Stimulated activated CD4-positive, alpha-beta T cell treated with anti-CD3 and anti-CD28 coated beads, TNF-alpha, amount 100 ng/mL, for 24 hours (primary cell): ENCODE measurements at places on chromosomes 3 and 15.

GRCh38 chr15:47300596-47300995 lies 416.7 kb upstream of the SEMA6D start:
- DNase-seq: no peak

GRCh38 chr3:110178965-110179364 lies 841.6 kb upstream of the DPPA4 start:
- DNase-seq: no peak

DNA sequence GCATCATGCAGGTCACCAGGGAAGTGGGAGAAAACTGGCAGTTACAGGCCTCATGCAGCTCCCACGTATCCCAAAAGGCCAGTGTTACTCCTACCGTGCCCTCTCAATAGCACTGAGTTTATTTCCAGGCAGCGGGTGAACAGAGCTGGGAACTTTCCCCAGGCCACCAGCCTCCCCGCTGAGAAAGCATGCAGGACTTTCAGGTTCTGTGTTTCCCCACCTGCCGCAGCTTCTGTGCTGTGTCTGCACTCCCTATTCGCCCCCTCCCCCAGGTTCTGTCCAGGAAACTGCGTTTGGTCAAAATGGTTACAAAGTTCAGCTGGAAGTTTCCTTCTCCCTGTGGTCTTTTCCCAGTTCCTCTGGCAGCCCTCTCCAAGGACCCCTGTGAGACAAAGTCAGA lies 21.4 kb downstream of the NEK11 start:
- no peak for DNase-seq

DNA sequence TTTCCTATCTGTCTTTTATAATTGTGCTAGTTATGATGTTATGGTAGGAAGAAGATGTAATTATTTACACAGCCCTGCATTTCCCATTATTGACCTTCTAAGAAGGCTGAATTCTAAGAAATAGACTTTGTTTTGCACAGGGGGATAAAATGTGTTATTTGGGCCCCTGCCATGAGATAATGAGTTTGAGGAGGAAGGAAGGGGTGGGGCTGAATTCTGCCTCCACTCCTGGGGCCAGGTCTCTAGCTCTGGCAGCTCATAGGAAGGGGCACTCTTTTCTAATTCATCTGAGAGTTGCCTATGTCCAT lies 69.2 kb upstream of the GOLGA8B start:
- no peak for DNase-seq

- no peak for DNase-seq
Measured at GRCh38 chr3:47291158-47291753, 8.5 kb downstream of the KLHL18 start.

- DNase-seq: no peak
Measured at GRCh38 chr15:36887214-36887961, 213.0 kb downstream of the MEIS2 start.

GRCh38 chr15:64048781-64049460 lies 2.6 kb upstream of the DAPK2 start:
- DNase-seq: no peak

DNA sequence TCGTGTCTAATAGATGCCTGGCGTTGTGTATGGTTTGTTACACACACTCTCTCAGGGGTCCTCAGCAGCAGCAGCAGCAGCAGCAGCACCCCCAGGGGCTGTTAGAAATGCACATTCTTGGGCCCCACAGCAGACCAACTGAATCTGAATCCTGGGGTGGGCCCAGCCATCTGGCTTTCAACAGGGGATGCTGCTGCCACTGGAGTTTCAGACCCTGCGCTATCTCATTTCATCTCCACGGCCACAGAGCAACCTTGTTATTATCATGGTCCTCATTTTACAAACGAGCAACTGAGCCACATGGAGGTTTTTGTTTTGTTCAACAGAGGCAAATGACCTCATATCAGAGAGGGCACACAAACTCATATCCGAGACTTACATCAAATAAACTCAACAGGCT lies 47.7 kb downstream of the MGLL start:
- DNase-seq: no peak

DNA sequence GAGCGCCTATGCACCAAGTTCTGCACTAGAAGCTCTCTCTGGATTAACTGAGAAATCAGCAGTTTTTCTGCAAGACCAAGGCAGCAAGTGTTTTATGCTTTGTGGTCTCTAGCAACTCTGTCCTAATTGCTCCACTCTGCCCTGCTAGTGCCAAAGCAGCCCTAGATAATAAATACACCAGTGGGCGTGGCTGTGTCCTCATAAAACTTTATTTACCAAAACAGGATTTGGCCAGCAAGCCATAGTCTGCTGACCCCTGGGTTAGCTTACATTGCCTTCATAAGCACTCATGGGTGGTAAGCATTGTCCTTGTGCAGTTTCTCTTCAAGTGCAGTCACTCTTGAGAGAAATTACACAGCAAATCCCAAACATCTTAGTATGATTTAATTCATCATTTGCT lies 30.7 kb upstream of the SLC24A5 start:
- DNase-seq: no peak

- no peak for DNase-seq
Measured at GRCh38 chr3:47464588-47464987, 11.2 kb downstream of the SCAP start.

DNA sequence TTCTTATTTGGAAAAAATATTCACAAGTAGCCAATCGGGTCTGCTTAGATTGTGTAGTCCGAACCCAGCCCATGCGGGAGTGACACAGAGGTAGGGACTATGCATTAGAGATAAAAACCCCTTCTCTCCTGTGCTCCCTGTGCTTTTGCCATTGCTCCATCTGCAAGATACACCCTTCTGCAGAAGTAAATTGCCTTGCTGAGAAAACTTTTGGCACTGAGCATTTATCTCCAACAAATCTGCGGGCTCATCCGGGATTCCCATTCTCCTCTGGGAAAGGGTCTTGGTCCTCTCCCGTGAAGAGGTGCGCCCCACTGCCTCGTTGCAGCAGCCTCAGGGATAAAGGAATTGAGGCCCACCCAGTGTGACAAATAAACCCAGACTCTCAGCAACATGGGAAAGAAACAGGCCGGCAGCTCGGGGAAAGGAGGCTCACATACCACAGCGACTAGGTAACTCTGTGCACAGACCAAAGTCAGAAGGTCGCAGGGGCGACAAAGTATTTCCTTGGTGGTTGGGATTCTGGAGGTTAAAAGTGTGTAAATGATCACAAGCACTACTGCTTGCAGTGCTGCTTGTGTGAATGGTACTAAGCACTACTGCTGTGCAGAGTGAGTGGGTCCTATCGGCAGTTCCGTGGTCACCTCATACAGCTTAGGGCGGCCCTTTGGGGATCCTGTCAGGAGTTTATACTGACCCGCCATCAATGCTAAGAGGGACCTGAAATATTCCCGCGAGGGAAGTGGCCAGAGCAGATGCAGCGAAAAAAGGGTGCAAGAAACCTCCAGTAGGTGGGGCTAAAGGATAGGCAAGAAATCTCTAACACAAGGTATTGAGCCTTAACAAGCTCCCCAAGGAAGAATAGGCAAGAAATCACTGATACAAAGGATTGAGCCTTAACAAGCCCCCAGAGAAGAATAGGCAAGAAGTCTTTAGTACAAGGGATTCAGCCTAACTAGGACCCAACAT lies 54.3 kb downstream of the GSK3B start:
- DNase-seq: no peak

DNA sequence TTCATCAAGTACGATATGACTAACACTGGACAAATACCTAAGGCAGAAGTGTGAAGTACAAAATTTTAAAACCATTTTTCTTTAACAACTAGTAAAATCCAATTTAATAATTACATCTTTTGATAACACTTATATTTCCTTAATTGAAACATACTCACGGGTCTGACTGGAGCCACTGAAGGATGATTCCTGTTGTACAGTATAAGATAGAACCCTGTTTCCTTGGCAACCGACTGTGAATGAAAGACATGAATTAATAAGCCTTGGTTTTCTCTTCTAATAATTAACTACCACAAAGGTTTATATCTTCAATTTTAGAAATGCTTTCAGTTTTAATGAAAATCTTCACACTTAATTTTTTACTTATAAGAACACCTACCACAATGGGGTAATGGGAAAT lies 19.4 kb downstream of the DHX36 start:
- no peak for DNase-seq

- no peak for DNase-seq
Measured at GRCh38 chr3:146343551-146343950, 92.6 kb upstream of the PLSCR4 start.

DNA sequence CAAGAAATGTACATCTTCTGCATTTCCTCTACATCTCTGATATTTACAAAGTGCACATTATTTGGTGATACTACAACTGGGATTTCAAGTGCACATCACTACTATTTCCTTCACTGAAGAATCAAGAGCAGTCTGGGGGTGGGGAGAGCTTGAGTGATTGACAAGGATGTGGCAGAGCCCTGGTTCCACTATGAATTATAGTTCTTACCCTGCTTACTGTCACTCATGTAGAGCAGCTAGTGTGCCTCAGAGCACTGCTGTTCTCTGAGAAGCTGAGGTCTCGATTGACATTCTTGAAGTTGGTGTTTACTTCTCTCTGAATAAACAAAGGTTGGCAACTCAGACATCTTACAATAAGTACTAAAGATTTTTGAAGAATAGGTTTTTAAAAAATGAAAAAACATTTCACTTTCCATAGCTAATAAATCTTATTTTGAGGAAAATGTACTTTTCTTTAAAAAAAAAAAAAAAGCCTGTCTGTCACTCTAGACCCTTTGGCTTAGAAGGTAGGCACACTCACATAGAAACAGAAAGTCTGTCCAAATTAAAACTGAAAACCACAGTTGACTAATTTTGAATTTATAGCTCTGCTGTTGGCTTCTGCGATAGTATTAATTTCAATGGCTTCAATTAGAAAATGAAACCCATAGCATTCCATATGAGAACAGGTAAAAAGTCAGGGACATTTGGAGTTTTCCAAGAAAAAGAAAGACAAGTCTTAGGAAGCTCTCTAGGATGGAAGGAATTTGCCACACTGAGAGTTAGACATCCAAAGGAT lies 5.6 kb downstream of the GREM1 start:
- no peak for DNase-seq

GRCh38 chr3:42923606-42924005 lies 17.7 kb downstream of the ZNF662 start:
- no peak for DNase-seq

DNA sequence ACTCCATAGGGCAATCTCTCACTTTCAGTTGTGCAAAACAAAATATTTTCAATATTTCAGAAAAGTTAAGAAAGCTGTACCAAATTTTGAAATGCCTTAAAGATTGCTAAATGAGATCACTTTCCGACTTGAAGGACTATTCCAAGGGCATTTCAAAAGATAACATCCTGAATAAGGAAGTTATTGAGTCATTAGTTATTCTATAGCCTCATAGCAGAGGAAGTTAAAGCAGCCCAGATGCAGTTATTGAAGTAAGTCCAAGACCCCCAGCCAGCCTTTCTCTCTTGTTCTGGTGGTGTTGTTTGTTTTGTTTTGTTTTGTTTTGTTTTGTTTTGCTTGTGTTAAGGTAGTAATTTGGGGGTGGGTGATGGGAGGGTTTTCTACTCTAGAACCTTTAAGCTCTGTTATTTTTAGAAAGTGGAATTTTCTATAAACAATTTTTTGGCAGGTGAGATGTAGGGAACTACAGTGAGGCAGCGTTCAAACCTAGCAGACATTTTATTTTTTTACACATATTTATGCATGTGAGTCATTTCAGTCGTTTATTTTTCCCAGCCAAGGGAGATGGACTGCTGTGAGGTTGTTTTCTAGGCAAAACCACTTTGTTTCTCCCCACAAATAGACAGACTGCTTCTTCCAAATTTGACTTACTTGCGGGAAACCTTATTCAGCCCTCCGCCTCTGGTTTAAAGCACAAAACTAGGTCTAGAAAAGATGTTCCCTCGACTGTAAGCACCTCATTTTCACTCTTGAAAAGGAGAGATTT lies 216.3 kb upstream of the ARPP21 start:
- no peak for DNase-seq

DNA sequence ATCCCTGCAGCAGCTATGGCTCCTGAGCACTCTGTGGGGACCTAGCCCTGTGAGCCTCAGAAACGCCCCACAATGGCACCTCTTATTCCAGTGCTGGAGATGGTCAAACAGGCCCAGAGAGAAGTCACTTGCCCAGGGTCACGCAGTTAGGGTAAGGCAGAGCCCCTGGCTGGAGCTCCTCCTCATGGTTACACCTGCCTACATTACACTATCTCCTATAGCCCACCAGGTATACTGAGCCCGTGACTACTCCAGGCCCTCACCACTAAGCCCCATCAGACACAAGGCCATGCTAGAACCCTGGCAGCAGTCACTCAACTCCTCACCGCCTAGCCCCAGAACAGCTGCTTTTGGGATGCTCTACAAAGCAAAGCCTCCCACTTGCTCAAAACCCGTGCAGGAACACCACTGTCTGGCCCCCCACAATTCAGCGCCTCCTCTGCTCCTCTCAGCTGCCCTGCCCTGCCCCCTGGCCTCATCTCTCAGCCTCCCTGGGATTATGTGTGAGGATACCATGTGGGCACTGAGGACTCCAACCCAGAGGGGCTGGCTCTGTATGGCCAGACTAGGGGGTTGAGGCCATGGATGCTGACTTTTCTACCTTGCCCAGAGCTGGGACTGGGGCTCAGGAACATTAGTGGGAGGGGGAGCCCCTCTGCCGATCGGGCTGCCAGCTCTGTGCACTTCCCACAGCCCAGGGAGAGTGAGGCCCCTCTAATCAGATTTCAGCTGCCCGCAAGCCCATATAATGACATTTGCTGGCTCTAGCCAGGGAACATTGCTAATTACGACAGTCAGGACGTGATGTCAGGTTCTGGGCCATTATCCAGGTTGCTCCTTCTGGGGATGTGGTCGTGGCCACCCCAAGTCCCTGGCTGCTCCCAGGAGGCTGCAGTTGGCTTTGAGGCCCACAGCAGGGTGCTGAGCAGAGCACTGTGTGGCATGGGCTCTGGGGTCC lies 4.0 kb downstream of the NT5DC2 start:
- no peak for DNase-seq

GRCh38 chr15:73677146-73677607 lies 7.0 kb upstream of the CD276 start:
- DNase-seq: peak; percentile 50

DNA sequence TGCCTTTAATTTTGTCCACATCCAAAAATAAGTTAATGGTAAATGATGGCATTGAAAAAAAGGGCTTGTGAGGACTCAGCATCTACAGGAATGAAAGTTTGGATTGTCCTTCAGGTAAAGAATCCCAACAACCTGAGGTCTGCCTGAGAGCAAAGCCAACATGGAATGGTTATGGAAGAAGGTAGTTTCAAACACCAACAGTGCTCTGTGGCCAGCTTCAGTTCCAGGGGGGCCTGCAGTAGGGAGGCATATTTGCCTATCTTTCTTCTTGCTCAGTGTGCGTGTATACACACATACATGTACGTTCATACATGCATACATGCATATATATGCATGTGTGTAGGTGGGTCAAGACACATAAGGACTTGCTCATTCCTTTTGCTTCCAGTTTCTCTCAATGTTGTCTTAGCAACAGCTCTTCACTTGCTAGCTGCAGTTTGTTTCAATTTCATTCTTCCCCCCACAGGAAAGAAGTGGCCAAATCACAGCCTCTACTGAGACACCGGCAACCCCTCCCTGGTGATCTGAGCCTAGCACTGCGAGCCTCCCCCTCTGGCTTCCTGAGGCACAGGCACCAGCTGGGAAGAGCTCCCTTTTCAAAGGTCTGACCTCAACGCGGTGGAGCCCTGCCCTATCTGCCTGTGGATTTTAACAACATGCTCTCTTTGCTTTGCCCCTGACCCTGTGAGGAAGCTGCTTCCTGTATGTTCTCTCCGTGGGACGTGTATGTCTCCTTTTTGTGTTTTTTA lies 146.2 kb downstream of the KLF13 start:
- no peak for DNase-seq

GRCh38 chr3:143769616-143770015 lies 78.7 kb downstream of the SLC9A9 start:
- DNase-seq: no peak
